ENCODE measurements at places on chromosomes 1 and 21.
A peak's percentile ranks its signal among the peaks of the same experiment; 100 is the strongest.

DNA sequence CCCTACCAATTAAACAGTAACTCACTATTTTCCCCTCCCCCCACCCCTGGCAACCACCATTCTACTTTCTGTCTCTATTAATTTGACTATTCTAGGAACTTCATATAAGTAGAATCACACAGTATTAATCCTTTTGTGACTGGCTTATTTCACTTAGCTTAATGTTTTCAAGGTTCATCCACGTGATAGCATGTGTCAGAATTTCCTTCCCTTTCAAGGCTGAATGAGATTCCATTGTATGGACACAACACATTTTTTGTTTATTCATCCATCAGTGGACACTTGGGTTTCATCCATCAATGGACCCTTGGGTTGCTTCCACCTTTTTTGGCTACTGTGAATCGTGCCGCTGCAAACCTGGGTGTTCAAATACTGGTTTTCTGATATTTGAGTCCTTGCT is 41.7 kb downstream of the EIF2D start:
- DNase-seq: no peak

DNA sequence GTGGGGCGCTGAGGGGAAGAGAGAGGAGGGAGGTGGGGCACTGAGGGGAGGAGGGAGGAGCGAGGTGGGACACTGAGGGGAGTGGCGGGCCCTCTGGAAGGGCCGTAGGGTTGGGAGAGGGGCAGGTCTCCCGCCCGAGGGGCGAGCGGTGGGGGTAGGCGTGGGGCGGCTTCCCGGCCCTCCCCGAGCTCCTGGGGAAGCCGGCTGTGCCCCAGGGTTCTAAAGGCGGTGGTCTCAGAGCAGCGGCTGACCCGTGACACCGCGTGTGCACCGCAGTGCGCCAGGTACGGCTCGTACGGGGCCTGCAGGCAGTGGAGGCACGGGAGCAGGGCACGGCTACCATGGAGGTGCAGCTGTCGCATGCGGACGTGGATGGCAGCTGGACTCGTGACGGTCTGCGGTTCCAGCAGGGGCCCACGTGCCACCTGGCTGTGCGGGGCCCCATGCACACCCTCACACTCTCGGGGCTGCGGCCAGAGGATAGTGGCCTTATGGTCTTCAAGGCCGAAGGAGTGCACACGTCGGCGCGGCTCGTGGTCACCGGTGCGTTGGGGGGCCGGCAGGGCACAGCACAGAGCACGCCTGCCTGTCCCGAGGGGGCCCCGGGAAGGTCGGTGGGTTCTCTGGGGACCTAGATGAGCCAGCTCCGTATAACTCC is 68.5 kb downstream of the OBSCN start:
- DNase-seq: no peak

GRCh38 chr1:170959385-170959784 is 24.1 kb downstream of the MROH9 start:
- DNase-seq: no peak

- DNase-seq: no peak
These were observed 14.9 kb downstream of the FASLG start for GRCh38 chr1:172673761-172674160.

DNA sequence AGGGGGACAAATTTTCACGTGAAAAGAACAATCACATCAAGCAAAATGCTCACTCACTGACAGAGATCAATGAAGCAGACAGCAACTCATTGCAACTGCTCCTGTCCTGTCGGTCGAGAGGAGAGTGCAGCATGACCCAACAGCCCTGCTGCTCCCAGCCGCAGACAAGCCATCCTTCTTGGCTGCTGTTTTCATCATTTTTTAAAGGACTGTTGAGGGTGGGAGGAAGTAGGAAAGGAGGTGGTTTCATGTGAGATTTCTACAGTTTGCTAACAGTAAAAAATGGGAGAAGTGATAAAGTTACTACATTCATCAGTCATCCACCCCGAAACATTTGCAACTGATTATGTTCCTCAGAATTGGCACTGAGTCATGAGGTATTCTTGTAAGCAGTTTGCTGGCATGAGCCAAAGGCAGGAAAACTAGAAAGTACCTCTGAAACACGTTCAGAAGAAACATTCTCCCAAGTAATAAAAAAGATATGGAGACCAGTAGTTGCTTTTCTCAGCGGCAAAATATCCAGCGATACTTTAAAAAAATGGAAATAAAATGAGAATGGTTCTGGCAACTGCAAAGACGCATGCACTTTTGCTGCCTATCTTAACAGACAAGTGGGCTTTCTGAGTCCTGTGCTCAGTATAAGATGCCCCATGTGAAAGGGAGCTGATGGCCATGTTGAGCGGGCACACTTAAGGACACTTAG is 72.0 kb upstream of the CLDN14 start:
- no peak for DNase-seq

GRCh38 chr1:106276871-106277270 is 779.6 kb upstream of the PRMT6 start:
- no peak for DNase-seq

- DNase-seq: no peak
These were observed 1.9 kb downstream of the S100A11 start for GRCh38 chr1:152034654-152035538.

DNA sequence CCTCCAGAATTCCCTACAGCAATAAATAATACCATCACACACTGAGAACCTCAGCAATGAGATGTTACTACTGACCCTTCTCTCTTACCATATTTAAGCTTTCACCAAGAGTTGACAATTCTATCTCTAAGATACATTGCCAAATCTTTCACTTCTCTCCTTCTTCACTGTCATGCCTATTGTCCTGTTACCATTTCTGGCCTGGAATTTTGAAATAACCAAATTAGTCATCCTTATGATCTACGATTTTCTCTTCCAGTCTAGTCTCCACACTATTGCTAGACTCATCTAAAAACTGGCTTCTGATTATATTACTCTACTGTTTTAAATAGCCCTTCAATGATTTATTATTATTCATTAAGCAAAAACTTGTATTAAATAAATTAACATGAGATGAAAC is 656.1 kb upstream of the ADGRL4 start:
- DNase-seq: no peak

DNA sequence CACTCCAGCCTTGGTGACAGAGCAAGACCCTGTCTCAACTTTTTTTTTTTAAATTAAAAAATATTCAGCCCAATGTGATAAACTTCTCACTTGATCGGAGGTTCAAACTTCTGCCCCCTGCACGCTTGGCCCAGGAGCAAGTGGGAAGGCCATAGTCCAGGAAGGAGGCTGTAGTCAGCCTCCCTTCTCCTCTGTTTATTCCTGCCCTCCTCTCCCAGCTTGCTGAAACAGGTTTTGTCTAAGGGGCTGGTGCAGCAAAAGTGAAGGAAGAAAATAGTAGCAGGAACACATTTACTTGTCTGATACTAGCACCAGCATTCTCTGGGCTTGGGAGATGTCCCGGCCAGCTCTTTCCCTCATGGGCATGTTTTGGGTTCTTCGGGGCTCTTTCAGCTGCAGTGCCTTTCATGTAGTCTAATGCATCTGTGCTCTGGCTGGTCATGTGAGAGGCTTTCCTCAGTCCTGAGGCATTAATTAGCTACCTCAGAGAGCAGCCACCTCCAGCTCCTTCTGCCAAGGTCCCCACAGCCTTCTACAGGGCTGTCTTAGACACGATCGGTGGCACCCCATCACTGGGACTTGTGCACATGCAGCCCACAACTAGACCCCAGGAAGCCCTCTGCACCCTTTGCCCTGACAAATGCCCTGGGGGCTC is 12.9 kb downstream of the SLC44A3 start:
- no peak for DNase-seq

DNA sequence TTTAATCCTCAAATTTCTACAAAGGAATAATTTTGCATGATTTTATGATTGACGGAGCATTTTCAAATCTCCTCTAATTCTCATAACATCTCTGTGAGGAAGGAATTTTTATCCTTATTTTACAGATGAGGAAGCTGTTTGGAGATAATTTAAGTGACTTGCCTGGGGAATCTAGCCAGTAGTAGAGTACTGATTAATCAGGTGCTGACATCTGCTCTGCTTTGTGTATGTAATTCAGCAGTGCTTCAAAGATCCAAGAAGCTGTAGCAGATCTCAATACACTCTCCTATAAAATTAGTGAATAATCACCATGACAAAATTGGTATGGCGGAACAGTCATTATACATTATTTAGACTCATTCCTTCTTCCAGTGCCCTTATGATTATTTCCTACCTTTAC is 46.0 kb downstream of the DPH5 start:
- DNase-seq: no peak

DNA sequence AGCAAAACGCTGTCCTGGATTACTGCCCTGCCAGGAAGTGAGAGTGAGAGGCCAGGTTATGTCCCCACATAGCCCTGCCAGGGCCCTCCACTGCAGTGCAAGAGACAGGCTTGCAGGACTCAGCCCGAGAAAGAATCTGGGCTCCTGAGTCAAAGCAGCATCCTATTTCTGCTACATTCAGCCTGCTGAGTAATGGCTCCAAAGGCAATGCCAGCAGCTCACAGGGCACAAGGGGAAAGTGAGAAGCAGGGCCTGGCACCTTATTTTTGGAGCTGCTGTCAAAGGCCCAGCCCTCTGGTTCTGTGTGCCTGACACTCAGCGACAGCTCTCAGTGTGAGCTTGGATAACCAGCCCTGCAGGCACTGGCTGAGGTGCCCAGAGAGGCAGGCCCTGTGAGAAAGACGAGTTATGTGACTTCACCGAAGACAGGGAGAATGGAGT is 83.9 kb downstream of the DTL start:
- no peak for DNase-seq

GRCh38 chr1:113073479-113073950 is 517 bp downstream of the LRIG2 start:
- no peak for DNase-seq

- no peak for DNase-seq
These were observed 10.4 kb upstream of the CD34 start for GRCh38 chr1:207921321-207921720.

GRCh38 chr21:24938573-24938972 is 668.7 kb downstream of the MRPL39 start:
- no peak for DNase-seq

DNA sequence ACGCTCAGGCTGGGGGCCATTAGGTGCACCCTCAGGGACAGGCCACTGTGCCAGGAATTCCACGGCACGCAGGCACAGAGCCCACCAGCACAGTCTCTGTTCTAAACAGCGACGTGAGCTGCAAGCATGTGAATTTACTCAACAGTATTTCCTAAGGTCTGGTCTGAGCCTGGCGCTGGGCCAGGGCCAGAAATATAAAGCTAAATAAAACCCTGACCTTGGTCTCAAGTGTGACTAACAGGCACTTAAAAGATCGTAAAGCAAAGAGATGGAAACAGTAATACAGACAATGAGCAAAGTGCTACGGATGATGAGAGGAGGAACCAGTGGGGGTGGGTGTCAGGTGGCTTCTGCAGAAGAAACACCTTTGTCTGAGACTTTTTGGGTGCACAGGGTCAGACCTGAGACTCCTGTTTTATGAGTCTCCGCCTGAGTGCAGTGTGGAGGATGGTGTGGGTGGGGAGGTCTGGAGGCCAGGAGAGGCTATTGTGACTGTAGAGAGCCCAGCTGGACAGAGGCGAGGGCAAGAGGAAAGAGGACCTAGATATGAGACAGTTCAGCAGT is 53.4 kb upstream of the EDN2 start:
- no peak for DNase-seq

DNA sequence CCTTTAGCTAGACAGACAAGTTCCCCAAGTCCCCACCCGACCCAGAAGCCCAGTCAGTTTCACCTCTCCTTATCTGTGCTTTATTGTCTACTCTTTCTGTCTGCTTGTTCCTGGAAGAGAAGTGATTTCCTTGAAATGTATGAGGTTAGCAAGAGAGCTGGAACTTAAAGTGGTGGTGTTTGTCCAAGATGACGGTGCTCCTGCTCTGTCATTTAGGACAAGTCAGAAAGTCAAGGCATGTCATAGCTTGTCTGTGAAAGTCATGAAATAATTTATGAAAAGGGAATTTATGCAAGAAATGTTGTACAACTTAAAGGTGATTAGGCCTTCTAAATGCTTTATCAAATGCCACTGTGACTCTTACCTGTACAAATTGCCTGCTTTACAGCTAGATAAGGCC is 178.1 kb downstream of the PLA2G4A start:
- DNase-seq: no peak

DNA sequence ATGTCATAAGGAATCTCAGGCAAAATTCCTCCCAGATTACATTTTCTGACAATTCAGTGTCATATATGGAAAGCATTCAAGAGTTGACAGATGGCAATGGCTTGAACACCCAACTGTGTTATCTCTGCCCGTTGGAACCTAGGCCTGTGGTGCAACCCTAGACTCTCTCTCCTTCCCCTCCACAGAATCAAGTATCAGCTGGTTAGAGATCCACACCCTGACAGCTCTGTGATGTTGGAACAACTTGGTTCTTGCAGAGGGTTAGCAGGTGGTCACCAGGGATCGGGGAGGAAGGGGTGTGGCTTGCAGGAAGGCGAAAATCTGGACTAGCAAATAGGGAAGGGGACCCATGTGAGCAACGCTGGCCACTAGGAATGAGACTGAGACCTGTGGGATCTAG is 26.3 kb downstream of the PCSK9 start:
- DNase-seq: no peak

- no peak for DNase-seq
These were observed 22.3 kb upstream of the FAM78B start for GRCh38 chr1:166189126-166189525.

DNA sequence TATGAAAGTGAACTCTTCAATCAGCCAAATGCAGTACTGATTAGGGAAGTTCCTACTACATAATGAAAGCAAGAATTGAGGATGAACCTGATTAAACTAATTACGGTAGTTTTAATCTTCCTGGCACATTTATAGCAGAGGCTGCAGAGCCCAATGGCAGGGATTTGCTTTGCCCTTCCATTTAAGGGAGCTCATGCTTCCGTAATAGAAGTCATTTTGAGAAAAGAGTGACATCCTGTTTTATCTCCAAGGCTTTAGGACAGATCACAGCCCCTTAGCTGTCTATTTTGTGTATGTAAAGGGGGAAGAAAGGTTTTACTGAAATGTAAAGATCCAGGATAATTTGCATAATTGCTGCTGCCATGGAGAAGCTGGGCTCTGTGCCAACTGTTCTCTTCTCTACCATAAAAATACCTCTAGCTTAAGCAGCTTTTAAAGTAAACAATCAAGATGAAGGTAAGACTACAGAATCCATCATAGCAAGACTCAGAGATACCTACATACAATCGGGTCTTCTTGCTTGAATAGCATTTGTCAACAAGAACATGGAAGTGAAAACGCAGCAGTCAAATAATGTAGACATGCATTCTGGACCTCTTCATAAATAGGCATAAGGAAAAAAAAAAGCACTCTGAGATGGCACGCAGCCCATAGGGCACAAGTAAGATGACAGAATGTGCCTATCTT is 62.5 kb downstream of the ASH1L start:
- DNase-seq: peak; percentile 64

- no peak for DNase-seq
These were observed 186.3 kb upstream of the USP25 start for GRCh38 chr21:15543473-15543872.

All from NCI-H1417 treated with DMSO at 0.1 percent for 48 hours (cell line).